ENCODE measurements at places on chromosomes 2 and 18.

DNA sequence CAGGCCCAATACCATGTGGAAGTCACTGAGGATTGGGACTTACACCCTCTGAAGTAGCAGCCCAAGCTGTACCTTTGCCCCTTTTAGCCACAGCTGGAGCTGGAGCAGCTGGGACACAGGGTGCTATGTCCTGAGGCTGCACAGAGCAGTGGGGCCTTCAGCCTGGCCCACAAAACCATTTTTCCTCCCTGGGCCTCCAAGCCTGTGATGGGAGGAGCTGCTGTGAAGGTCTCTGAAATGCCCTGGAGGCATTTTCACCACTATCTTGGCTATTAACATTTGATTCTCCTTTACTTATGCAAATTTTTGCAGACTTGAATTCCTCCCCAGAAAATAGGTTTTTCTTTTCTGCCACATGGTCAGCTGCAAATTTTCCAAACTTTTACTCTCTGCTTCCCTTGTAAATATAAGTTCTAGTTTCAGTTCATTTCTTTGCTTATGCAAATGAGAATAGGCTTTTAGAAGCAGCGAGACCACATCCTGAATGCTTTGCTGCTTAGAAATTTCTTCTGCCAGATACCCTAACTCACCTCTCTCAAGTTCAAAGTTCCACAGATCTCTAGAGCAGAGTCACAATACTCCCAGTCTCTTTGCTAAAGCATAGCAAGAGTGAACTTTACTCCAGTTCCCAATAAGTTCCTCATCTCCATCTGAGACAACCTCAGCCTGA lies 213.8 kb upstream of the MGAT5 start:
- no peak for DNase-seq

GRCh38 chr2:219552382-219553167 lies 8.7 kb downstream of the TMEM198 start:
- peak; percentile 86 for DNase-seq

GRCh38 chr2:7999683-8000476 lies 682.0 kb upstream of the ID2 start:
- no peak for DNase-seq

GRCh38 chr18:8786483-8787370 lies 81.4 kb downstream of the MTCL1 start:
- DNase-seq: no peak

DNA sequence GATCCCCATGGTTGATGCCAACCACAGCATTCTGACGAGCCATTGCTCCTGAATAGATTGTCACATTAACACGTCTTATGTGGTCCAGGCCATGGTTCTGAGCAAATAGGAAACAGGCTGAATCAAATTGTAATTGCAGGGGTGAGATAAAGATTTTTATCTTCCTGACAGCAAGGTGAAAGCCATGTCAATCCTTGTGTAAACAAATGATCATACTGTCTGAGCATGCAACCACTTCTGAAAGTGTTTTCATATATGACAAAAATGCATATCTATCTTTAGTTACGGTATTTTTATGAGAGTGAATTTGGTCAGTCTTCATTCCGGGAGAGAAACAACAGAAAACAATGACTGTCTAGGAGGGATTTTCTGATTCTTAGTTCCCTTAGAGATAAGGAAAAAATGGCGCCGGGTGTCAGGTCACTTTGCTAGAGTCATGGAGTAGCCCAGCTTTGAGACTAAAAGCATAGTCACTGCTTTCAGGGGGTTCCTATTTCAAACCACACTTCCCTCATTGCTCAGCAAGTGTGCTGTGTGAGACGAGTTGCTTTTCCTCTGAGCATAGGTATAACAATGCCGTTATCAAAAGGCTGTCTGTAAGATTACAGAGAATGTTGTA lies 958.9 kb downstream of the DCDC2C start:
- no peak for DNase-seq

GRCh38 chr2:55992455-55992854 lies 68.9 kb upstream of the EFEMP1 start:
- peak; percentile 84 for DNase-seq

DNA sequence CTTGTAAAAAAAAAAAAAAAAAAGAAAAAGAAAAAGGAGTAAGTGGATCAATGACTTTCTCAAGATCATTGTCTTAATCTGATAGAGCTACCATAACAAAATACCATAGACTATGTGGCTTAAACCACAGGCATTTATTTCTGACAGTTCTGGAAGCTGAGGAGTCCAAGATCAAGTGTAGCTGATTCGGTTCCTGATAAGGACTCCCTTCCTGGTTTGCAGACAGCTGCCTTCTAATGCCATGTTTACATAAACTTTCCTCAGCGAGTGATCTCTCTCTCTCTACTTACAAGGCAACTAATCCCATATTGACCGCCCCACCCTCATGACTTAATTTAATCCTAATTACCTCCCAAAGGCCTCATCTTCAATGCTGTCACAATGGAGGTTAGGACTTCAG lies 36.5 kb upstream of the SIX2 start:
- DNase-seq: peak; percentile 29

GRCh38 chr18:76619621-76620315 lies 124.7 kb upstream of the ZNF516 start:
- peak; percentile 32 for DNase-seq

DNA sequence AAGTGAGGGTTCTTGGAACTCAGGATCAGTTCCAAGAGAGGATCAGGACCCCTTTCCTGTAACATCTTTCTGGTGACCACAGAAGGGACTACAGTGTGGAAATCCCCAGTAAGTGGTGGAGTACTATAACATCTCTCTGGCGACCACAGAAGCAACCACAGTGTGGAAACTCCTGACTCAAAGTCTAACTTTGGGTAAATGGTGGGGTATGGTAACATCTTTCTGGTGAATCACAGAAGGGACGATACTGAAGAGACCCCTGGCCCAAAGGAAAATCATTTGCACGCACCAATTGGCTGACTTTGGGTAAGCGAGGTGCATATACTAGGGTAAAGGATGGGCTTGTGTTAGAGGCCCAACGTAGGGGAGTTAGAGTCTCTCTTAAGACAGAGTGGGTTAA lies 56.3 kb upstream of the GULP1 start:
- peak; percentile 60 for DNase-seq

DNA sequence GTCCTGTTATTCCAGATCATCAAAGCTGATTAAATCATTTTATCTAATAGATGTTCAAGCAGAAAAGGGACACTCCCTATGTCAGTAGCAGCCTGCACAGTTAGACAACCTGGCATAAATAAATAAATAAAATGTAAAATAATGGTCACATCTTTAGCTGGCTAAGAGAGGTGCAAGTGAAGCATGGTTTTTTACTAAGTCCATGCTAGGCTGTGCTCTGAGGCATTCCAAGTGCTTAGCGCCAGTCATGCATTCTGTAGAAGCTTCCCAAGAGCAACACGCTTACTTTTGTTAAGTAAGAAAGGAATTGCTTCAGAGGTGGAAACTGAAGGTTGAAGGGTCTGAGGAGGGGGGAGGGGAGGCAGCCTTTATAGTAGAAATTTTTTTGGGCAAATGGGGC lies 351.2 kb downstream of the CDH2 start:
- no peak for DNase-seq

- DNase-seq: peak; percentile 11
Observed at GRCh38 chr2:173400760-173401159, 46.1 kb downstream of the CDCA7 start.

GRCh38 chr18:10928011-10928771 lies 221.2 kb downstream of the PIEZO2 start:
- peak; percentile 31 for DNase-seq

GRCh38 chr2:939936-940601 lies 10.6 kb upstream of the SNTG2 start:
- DNase-seq: no peak

- DNase-seq: no peak
Observed at GRCh38 chr18:79797518-79798345, at the start of gene KCNG2. Gene KCNG2, plus strand, starts transcription at chr18:79797938. Its CDS starts 65,730 bp downstream, at chr18:79863668.

DNA sequence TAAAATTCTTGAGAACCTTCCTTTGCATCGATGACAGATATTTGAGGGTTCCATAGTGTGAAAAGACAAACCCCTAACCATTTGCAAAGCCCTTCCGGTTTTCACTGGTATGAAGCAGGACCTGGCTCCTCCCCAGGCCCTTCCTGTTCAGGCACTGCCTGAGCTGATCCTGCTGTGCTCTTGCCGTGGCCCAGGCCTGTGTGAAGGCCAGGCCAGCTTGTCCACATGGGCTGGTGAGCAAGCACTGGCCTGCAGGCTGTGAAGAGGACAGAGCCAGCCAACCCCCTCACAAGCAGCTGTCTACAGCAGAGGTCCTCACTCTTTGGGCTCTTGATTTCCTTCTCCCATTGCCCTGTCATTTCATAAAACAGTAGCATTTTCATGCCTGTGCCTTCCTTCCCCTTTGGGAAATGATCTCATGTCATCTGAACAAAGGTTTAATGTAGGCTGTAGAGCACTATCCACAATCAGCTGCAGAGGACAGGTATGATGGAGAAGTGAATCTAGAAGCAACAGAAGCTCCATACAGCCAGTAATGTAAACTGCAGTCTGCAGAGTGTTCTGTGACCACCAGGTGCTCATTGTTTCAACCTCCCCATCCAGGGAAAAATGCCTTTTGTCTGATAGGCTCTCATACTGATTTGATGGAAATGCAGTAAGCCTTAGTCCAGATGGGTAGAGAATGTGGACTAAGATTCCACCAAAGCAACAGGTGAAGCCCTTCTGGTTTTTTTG lies 19.8 kb downstream of the MPHOSPH10 start:
- DNase-seq: peak; percentile 26

GRCh38 chr2:30511122-30512083 lies 64.4 kb downstream of the LCLAT1 start:
- peak; percentile 73 for DNase-seq

DNA sequence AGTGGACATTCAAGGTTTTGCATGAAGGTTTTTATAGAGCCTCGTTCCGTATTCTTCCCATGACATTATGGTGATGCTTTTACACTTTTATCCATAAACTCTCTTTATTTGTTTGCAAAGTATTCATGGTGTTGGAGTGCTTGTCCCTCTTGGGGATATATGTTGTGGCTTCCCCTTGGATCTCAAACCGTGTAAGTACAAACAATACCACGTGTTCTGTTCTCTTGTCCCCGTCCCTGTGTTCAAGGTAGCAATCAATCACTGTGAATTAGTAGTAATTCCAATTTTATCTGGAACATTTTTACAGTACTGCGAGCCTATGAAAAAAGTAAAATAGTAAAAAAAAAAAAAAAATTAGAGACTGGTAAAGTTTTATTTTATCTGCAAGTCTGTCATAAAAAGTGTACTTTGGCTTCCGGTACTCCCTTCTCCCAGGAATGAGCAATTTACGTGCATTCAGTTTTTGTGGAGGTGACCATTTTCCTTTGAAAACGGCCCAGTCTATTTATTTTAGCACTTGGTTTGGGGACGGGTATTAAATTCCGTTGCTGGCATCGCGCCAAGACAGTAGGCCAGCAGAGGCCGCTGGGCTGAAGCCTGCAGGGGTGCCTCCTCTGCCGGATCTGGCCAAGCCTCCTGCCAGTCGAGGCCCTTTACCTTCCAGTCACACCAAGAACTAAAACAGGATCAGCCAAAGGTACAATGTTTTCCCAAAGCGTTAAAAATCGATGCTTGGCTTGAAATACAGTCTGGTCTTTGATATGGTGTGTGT lies 175.7 kb downstream of the SOCS6 start:
- peak; percentile 83 for DNase-seq

DNA sequence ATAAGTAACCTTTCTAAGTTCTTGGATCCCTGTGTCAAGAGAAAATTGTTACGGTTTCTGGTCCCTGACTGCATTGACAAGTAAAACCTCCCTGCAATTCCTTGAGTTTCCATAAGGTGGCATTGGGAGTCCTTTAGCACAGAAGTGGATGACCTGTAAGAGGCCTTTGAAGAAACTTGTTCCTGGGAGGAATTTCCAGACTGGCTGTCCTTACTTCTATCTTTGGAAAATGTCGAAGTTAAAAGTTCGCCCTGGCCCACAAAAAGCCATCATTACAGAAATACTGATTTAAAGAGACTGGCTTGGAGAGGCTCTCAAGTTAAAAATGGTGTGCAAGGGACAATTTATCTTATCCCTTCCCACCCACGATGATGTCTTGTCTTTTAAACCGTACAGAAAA lies 218.4 kb downstream of the CDH20 start:
- DNase-seq: peak; percentile 86

DNA sequence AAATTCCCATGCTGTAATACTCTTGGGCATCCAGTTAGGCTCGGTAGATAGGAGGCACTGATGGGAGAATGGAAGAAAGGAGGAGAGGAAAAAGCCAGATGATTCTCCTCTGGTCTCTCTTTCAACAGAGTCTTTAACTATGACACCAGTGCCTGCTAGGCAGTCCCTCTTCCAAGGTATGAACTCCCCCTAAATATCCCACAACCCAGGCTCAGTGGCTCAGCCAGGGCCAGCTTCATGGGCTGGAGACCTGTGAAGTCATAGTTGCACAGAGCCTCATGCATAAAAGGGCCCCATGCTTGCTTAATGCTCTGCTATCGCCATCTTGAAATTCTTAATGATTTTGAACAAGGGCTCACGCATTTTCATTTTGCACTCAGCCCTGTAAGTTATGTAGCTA lies 869.2 kb upstream of the GCFC2 start:
- no peak for DNase-seq

DNA sequence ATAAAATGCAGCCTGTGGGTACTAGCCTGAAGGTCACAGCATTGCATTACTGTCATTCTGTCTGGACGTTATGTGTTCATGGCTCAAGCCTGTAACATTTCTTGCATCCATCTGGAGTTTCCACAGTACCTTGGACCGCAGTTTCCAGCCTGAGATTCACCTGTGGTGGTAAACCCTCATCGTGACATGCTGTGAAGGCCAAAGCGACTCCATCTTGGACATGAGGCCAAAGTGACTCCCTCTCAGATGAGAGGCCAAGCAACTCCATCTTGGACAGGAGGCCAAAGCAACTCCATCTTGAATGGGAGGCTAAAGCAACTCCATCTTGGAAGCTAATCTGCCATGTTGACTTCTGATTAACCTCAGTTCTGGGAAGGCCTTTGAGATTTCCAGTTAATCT lies 257.7 kb upstream of the MYT1L start:
- no peak for DNase-seq
